Activated T-cell treated with anti-CD3 and anti-CD28 coated beads, Interleukin-2, amount 50 U/mL, for 4 hours (primary cell): ENCODE measurements at places on chromosomes 5 and 9.
A peak's percentile ranks its signal among the peaks of the same experiment; 100 is the strongest.

GRCh38 chr5:15008476-15008875 lies 136.9 kb upstream of the ANKH start:
- no peak for DNase-seq

DNA sequence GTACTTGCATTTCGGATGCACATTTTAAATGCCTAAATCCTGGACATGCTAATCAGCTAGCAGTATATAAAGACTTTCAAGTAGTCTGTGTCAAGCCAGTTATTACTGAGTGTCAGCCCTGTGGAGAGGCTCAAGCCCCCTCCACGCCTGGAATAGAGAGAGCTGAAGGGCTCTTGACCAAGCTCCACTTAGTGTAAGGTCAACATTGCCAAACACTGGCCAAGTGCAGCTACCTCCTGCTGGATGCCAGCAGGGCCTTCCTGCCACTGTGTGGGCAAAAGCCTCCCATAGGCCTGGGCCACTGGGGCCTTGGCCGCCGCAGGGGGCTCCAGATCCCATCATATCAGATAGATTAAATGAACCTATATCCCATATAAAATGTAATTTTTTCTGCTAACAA lies 239.4 kb upstream of the PANK3 start:
- DNase-seq, result no peak

DNA sequence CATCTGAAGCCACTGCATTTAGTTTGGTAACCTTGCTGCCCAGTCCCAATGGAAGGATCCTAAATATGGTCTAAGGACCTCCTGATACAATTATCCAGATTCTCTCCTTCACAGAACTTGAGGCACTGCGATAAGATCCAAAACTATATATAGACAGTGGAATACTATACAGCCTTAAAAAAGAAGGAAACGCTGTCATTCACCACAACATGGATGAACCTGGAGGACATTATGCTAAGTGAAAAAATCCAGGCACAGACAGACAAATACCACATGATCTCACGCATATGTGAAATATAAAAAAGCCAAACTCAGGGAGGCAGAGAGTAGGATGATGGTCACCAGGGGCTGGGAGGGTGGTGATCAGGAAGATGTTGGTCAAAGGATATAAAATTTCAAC lies 2.8 kb upstream of the IL4 start:
- DNase-seq, result no peak

- peak; percentile 15 for DNase-seq
These were observed 1.3 kb downstream of the ADAMTS6 start for GRCh38 chr5:65480306-65480865.

GRCh38 chr5:63962279-63962678 lies at the start of gene HTR1A:
TSS of gene HTR1A (minus strand) at chr5:63962445. CDS start at chr5:63961719, 726 bp downstream.
- DNase-seq, result no peak

- no peak for DNase-seq
These were observed 5.3 kb downstream of the SH3PXD2B start for GRCh38 chr5:172448999-172449398.

GRCh38 chr5:150641824-150642566 lies 1.5 kb downstream of the SYNPO start:
- DNase-seq, result no peak

DNA sequence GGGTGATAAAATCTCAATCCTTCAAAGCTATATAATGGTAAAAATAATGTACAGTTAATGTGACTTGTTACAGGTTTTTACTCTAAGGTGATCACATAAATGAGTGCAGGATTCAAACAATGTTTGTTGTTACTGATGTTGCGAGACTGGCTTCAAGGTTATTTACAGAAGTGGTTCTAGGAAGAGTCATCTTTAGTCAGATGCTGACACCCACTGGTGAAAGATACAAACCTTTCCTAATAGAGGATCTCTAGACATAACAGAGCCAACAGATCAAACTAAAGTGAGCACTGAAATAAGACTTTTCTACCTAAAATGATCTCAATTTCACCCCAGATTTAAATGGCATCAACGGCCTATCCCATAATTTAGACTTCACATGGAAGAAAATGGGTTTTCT lies 20.2 kb downstream of the ARSB start:
- DNase-seq, result no peak

GRCh38 chr5:95664204-95664786 lies 17.7 kb downstream of the RFESD start:
- DNase-seq, result peak; percentile 13

DNA sequence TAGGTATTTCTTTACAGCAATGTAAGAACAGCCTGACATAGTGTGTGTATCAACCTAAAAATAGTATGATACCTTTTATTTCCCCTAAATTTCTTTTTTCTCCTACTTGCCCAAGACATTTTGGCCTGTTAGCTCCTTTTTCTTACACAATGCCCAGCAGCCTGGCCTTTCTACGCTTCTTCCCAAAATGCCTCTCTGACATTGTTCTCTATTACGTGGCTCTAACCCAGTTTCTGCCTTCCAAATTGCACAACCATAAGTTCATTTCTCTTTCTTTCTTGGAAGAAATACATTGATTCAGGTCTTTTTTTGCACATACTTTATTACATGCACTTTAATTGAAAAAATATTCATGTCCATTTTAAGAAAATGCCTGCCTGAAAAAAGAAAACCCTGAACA lies 408.2 kb downstream of the PRR16 start:
- no peak for DNase-seq

DNA sequence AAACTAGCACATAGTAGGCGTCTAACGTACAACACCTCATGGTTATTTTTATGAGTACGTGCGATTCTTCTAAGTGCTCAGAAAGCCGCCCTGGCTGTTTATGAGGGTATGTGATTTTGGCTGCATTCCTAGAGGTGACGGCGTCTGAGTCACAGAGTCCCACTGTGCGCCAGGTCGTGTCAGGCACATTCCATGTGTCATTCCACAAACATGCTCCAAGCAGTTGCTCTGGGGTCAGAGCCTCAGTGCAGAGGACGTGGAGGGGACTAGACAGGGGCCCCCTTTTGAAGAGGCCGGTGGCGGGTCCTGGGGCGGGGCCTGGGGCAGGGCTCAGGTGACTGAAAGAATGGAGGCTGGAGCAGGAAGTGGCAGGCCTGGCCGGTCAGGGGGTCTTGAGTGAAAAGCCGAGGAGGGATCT lies 51.9 kb downstream of the NEK6 start:
- no peak for DNase-seq

DNA sequence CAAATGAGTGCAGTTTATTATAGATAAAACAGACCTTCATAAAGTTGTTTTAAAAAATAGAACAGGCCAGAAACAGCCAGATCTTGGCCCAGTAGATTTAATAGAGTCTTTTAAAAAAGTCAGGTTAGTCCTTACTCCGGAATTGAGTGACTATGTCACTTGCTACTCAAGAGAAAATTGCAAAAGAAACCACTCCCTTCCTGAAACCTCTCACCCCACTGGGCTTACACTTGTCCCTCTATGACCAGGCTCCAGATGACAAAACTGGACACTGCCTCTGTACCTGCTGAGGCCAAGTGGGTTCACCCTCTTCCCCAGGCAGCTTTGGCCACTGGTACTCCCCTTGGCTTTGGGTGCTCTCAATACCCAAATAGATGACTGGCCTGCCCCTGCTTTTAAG lies 357.2 kb upstream of the TRPC7 start:
- no peak for DNase-seq

DNA sequence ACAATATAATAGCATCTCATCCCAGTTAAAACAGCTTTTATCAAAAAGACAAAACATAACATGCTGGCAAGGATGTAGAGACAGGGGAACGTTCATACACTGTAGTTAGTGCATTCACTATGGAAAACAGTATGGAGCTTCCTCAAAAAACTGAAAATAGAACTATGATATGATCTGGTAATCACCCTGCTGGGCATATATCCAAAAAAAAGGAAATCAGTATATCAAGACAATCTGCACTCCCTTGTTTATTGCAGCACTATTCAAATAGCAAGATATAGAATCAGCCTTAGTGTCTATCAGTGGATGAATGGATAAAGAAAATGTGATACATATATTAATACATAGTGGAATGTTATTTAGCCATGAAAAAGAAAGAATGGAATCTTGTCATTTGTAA lies 88.5 kb downstream of the PBX3 start:
- DNase-seq, result no peak

DNA sequence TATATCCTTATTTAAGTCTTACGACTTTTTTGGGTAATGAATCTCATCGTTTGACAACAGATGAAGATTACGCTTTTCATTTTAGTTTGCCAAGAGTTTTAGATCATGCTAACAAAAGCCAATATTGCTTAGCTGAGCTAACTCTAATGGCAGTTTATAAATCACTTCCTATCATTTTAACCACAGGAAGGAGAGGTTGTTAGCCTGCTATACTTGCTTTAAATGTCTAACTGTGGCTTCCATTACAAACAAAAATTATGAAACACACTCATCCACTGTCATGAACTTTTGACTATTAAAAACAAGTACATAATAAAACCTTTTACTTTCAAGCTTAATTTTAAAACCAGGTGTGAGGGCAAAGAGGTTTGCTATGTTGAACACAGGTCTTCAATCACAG lies 53.7 kb upstream of the ANKH start:
- no peak for DNase-seq

- DNase-seq, result no peak
These were observed 1.5 kb downstream of the CATSPER3 start for GRCh38 chr5:134969166-134969565.

GRCh38 chr5:11482011-11482410 lies 422.2 kb downstream of the CTNND2 start:
- no peak for DNase-seq

GRCh38 chr5:135832941-135833920 lies 1.2 kb upstream of the SLC25A48 start:
- no peak for DNase-seq

GRCh38 chr5:80926979-80927656 lies 33.0 kb upstream of the RASGRF2 start:
- DNase-seq, result no peak

DNA sequence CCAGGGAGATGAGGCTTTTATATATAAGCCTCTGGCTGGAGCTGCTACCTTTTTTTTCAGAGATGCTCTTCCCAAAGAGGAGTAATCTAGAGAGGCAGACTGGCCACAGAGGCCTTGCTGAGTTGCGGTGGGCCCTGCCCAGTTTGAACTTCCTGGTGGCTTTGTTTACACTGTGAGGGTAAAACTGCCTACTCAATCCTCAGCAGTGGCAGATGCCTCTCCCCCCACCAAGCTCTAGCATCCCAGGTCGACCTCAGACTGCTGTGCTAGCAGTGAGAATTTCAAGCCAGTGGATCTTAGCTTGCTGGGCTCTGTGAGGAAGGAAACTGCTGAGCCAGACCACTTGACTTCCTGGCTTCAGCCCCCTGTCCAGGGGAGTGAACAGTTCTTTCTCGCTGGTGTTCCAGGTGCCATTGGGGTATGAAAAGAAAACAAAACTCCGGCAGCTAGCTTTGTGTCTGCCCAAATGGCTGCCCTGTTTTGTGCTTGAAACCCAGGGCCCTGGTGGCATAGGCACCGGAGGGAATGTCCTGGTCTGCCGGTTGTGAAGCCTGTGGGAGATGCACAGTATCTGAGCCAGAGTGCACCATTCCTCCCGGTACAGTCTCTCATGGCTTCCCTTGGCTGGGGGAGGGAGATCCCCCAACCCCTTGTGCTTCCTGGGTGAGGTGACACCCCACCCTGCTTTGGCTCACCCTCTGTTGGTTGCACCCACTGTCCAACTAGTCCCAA lies 219.5 kb upstream of the IZUMO3 start:
- DNase-seq, result no peak

GRCh38 chr5:77973253-77973609 lies 197.1 kb upstream of the TBCA start:
- no peak for DNase-seq
